ENCODE measurements at places on chromosomes 5 and 9. TPM values are rescaled to one million over a fixed set of nuclear protein-coding genes. Genes with fewer than 3 reads are reported as not detected.
A peak's percentile ranks its signal among the peaks of the same experiment; 100 is the strongest.

GRCh38 chr9:118457171-118458000, 753.2 kb downstream of the TLR4 start:
- no peak for DNase-seq

NFIL3 gene
- total RNA-seq: 12.8 TPM

DNA sequence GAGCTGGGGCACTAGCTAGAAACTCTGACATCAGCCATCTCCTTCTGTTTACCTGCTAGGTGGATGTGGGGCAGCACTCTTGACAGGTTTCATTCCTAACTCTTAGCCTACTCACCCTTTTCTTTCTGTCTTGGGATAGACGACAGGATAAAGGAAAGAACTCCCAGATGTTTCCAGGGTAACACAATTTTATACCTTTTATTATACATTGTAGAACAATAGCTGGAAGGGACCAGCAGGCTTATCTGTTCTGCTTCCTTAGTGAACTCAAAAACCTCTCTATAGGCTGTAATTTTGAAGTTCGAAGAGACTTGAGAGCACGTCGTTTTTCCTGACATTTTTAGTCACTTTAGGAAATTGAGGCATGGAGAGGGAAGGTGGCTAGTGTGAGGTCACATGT, 13.2 kb downstream of the SPTAN1 start:
- no peak for DNase-seq

DNA sequence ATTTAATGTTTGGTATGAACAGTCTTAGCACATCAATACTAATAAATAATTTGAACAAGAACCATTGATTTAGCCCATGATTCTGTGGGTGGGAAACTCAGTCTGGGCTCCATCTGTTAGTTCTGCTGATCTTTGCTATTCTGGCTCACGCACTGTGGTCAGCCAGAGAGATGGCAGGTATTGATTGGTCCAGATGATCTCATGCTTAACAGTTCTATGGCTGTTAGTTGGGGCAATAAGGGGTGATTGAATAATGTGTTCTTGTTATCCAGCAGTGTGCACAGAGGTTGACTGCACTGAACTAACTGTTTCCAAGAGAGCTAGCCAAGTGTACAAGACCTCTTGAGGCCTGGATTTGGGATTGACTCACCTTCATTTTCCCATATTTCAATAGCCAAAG, 824.3 kb downstream of the SEMA5A start:
- DNase-seq: peak; percentile 11

DNA sequence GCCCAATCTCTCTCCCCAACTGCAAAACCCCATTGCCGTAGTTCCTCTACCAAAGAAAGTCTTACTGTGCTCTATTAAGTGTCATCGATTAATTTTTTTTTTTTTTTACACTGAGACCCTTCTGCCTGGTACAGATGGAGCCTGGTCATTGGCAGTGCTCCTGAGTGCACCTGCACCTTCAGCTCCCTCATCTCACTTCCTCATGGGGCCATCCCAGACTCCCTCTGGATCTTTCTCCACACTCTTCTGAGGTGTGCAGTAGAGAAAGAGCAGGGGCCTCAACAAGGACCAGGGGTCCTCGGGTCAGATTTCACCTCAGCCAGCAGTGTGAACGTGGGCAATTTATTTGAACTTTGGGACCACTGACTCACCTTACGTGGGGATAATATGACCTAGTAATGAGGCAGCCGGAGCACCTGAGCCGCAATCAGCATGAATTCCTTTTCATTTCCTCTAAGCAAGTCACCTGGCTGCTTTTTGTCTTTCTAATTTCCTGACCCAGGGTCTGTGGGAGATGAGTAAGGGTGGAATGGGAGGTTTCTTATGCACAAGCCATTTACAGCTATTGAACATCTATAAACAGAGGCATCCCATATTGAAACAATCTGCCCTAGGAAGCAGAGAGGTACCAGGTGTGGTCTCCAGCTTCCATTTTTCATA, 22.3 kb upstream of the GABRP start:
- DNase-seq: no peak

DNA sequence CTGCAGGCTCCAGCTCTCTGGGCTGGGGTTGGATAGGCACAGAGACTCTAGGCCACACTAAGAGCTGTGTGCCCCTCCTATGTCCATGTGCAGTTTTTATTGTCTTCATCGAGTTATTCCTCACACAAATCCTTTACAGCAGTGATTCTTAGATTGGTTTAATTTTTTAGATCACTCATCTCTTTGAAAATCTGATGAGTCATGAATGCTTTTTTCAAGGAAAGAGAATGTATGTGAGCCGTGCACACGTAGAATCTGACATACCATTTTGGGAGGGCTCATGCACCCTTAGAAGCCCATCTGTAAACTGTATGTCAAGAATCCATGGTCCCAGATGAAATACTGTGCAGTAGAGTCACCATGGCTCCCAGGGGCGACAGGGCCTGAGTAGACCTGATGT, 100.7 kb upstream of the S1PR3 start:
- no peak for DNase-seq

DNA sequence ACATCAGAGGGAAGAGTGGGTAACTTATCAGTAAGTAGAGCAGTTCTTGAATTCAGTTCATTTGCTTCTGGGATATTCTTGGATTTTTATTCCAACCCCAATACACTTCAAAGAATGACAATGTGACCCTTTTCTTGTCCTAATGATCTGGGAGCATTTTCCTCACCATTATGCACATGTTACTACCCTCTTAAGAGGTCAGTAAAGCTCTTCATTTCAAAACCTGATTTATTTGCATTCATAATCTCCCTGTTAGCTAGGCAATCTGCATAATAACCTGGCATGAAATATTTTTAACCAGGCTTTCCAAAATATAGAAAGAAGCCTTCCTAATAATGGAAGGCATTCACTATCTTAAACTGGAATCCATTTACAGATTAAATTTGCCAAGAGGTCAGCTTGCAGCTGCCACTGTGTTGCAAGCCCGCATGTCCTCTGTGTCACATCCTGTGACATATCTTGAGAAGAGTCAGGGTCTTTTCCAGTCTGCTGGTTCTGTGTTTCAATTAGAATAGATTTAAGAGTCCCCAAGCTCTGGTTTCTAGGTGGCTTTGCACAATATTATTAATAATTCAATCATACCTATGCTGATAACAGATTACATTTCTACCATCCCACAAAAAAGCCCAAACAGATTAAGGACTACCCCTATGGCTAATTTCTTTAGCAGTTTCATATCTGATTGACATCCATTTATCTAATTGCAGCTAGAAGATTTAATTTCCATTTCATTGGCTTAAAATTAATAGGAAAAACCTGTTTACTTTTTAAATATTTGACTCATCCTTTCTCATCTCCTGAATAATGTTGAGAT, 30.9 kb upstream of the PPP2R2B start:
- no peak for DNase-seq

DNA sequence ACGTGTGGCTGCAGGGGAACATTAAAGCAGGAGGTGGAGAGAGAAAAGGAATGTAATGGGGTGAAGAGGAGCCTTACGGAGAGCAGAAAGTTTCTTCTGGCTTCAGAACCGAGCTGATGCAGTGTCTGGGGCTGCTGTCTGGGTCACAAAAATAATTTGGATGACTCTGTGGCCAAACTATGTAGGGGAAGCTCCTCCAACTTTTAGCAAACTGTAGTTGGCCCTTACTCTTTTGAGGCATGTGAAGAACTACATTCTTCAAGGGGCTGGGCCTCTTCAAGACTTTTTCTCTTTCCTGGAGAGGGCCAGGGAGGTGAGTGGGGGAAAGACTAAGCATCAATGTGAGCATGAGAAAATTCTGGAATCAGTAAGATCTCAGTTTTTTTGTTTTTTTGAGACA, 31.9 kb upstream of the SPARC start:
- peak; percentile 93 for DNase-seq

DNA sequence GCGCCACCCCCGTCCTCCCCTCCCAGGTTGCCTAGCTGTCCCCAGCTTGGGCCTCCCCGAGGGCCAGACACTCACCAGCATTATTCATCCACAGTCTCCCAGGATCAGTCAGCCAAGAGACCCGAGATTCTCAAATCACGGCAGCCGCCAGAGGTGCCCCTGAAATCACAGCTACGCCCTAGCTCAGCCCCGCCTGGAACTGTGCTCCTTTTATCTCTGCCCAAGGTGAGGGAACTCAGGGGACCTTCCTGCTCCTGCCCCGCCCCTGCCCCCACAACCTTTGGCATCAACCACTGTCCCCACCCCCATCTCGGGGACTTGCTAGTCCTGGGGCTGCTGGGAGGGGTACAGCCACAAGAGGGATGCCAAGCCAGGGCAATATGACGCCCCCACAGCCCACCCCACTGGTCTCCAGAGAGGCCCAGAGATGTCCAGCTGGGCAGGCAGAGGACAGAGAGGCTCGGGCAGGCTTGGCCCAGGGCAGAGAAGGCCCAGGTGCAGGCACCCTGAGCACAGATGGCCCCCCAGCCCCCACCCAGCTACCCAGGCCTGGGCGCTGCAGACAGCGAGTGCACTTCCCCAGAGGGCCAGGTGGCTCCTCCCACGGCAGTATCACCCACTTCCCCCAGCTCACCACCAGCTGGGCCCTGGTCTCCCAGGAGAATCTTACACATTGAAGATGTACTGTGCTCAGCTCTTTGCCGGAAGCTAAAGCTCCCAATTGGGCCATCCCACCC, at the start of gene FUT7:
Gene FUT7 (minus strand): TSS at position 185 of the 737 bp plus-strand sequence. CDS start 97 bp downstream, at position 88.
- no peak for DNase-seq

DNA sequence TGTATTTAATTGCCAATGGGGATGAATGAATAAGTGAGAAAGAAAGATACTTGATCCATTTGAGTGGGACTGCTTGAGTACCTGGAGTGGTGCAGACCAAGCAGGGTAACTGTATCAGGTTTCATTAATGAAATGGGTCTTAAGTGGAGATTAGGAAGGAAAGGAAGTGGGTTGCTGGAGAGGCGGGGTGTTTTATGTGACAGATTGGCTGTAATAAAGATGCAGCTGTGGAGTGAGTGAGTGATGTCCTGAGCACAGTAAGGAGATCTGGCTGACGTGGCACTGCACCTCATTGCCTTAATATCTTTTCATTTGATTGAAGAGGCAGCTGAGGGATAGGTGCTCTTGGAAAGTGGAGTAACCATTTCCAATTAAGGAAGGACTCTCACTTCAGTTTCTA, 161.0 kb upstream of the CCDC152 start:
- peak; percentile 44 for DNase-seq

DNA sequence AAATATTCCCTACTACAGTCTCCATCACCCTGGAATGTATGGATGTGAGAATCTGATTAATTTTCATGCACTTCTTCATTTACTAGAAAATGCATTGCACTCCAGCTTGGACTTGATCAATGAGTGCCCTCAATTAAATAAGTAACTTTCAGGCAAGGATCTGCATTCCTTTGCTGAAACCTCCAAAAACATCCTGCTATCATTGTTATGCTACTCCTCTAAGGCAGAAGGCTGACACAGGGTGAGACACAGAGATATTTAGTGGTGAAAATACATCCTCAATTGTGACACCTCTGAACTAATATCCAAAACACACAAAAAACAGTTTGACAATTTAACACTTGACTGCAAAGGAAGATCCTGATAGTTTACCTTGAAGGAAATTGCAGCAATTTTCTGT, 57.9 kb upstream of the CDH12 start:
- DNase-seq: no peak

PLPP7 gene
- total RNA-seq: 52.4 TPM

DNA sequence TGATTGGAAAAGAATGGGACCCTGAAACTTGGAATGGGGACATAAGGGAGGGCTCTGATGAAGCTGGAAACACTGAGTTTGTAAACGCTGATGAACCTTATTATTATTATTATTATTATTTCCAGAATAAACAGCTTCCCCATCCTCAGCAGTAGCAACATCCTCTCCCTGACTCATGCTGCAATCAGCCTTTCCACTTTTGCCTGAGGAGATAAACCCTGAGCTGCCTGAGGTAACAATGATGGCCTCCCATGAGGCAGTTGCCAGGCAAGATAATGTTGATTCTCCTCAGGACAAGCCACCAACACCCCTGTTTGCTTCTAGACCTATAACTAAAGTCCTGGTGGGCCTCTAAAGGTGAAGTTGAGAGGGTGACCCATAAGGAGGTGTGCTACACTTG, 139.2 kb upstream of the ATP10B start:
- DNase-seq: no peak

DNA sequence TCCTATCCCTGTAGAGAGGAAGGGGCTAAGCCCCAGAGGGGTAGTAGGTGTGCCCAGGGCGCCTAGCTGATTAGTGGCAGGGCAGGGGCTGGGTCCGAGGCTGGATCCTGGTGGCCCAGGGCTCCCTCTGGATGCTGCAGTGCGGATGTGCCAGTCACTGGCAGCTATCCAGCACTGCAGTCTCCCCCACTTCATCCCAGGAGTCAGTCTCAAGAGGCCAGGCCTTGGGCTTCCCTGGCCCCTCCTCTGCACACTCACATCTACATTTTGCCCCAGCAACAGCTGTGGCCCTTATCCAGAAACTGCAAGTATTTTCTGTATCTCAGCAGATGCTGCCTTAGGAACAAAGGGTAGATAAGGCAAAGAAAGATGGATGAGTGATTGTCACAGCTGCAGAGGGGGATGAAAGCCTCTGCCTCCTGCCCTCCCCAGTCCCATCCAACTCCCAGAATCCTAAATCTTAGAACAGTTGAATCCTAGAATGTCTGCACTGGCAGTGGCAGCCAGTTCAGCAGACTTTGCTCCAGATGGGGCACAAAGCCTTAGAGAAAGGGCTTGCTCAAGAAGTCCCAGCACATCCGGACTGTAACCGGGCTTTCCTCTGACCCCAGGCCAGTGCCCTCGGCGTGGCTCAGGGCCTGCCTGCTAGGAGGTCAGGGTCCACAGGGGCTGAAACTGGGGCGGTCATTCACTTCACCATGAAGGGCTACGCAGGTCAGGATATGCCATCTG, 1.6 kb downstream of the ANXA6 start:
- peak; percentile 87 for DNase-seq

DNA sequence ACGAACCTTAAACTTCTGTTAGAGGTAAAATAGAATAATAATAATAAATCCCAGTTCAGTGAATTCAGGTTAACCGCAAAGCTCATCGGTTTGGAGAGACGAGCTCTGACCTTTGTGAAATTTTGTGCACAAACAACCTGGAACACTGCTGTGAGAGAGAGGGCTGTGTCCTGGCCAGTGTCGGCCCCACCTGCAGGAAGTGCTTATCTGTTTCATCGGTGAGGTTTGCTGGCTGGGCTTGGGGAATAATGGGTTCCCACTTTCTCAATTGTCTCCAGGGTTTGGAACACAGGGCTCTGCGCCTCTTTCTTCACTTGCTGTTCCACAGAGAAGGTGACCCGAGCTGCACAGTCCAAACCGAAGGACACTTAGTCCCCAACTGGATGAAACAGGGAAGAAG, 19.3 kb upstream of the CLPTM1L start:
- no peak for DNase-seq

GRCh38 chr5:17327048-17327625, 109.7 kb downstream of the BASP1 start:
- DNase-seq: peak; percentile 18

- no peak for DNase-seq
Observed at GRCh38 chr9:135670721-135671590, 7.8 kb downstream of the LCN9 start.

DNA sequence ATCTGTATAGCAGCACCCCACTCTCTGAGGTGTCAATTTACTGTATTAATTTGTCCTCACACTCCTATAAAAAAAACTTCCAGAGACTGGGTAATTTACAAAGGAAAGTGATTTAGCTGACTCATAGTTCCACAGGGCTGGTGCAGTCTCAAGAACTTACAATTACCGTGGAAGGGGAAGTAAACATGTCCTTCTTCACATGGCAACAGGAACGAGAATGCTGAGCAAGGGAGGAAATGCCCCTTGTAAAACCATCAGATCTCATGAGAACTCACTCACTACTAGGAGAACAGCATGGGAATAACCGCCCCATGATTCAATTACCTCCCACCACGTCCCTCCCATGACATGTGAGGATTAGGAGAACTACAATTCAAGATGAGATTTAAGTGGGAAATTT, 602.6 kb downstream of the MTRR start:
- DNase-seq: no peak
